ENCODE measurements at places on chromosomes 1 and 21.

DNA sequence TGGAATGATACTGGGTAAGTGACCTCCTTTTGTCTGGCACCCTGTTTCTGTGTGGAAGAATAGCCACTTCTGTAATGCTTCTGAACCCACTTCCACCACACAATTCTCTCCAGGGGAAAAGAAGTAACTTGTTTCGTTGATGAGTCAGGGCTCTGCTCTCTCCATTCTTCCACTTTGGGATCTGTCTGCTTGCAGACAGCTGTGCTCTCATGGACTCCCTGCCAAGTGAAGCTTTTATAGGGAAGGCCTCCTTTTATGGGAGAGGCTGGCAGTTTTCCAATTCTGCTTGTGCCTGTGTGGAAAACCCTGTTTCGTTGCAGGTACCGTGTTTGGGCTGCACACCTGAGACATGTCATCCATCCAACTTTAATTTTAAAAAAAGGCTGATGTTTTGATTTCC, 130.7 kb downstream of the GIPC2 start:
- DNase-seq = peak; percentile 58

DNA sequence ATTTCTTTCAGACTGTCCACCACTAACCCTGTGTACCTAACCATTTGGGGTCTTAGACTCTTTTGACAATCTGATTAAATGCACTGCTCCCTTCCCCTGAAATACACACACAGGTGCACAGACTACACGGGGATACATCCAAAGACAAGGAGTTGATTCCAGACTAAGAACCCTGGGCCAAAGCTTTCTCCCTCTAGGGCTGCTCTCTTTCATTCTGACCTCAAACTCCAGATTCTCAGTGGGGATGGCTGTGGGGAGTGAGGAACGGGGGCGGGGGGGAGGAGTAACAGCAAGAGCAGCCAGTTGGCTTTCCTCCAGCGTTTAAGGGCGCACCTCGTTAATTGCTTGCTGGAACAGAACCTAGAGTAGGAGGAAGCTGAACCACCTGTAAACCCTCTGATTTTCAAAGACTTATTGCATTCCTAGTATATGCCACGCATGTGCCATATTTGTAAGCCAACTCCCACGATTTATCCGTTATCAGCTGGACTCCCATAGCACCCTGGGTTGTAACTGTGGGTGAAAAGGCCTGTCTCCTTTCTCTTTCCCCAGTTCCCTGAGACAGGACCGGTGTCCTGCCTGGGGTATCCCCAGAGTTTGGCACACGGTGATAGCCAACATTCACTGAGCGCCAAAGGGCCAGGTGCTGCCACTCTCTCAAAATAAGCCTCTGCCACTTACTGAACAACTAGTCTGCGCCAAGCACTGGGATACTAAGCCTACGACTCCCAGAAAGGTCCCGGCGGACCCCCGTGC, 920 bp downstream of the MTHFR start:
- DNase-seq = peak; percentile 18

DNA sequence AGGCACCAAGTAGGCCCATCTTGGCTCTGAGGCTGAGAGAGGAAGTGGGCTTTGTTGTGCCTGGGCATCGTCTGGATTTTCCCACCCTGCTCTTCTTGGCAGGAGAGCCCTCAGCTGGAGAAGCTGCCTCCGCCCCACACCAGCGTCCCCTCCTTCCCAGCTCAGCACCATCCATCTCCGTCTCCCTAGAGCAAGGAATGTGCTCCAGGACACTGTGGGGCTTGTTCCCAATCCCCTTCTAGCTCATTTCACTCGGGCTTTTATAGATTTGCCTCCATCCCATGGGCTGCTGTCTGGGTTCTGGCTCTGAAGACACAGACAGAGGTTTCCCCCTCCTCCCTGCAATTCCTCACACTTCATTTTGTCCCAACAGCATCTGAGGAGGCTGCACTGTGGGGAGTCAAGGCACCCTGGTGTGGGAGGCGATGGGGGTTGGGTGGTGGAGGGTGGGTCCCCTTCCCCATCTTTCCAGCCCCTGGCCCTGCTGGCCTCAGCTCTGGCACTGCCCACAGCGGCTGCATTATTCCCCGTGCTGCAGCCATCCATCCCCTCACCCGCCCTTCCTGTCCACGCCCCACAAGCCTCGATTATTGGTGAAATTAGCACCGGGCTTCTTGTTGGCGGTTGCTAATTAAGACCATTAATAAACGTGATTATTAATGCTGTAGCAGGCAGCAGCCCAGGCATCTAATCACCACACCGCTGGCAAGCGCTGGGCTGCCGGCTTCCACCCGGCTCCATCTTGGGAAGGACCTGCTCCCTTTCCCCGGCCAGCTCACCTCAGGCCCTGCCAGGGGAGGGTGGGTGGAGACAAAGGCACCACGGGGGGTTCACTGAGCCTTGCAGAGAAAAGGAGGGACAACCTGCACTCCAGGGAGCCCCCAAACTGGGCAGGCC, 21.7 kb downstream of the RHBG start:
- DNase-seq = no peak

GRCh38 chr1:147214325-147214724, 10.8 kb downstream of the FMO5 start:
- DNase-seq = no peak

DNA sequence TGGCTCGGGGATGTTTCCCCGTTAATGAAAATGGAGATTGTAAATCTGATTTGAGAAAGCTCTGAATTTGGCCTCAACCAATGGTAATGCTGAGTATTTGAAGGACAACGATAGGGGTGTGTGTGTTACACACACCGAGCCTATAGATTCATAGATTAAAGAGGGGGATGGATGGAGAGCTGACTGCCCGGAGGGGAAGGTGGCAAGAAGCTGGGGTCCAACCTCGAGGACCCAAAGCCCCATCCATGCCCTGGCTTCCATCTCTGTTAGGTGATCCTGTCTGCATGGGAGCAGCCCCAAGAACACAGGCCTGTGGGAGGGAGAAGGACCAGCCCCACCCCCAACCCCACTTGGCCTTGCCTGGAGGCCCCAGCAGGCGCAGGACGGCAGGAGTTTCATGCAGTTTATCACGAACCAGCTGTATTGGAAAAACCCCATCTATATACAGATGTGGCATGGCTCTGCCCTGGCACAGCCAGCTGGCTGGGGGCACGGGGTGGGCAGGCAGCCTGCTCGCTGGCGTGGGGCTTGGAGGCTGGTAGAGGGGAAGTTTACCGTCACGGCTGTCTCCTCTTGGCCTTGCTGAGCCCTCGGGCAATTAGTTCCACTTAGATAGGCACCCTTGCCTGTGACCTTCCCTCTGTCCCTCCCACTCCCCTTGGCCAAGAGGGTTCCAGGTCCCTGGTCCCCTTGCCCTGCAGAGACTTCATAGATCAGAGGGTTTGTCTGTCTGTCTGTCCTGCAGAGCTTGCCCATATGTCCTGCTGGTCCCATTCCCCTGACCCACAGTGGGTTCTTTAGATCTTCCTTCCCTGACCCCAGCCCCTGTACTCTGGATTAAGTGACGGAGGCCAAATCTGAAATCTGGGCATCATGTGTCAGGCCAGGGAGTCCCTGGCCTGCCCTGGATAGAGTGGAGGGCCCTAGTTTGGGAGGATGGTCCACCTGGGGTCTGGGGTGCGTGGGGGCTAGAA, 3.0 kb downstream of the HSPB7 start:
- DNase-seq = no peak

DNA sequence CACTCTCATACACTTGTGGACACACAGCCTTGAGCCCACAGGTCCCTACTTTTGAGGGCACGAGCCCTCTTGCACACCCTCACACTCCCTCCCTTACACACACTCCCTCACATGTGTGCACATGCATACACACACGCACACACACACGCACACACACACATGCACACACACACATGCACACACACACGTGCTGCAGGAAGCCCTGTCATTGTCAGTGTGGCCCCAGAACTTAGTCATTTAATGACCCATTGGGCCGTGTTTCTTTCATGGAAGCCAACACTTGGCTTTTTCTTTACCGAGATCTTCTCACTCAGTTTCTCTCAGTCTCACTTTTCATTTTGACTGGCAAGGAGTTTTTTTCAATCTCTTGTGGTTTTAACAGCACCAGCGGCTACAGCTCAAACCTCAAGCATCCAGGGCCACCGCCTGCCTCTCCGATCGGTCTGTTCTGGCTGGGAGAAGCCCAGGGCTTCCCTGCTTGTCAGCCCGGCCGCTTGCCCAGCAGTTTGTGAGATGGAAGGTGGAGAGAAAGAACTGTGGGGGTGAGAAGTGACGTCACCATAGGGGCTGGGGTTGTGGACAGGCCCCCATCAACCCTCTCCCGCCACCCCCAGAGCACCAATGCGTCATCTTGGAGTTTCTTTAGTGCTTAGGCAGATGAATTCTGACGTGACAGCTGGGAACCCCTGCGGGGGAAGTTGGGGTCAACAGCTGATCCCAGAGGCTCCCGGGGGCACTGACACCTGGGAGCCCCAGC, 15.8 kb upstream of the TNFRSF8 start:
- no peak for DNase-seq

GRCh38 chr1:40081871-40082270, 15.2 kb downstream of the PPT1 start:
- DNase-seq = no peak

GRCh38 chr1:218217040-218217439, 68.1 kb upstream of the RRP15 start:
- no peak for DNase-seq

DNA sequence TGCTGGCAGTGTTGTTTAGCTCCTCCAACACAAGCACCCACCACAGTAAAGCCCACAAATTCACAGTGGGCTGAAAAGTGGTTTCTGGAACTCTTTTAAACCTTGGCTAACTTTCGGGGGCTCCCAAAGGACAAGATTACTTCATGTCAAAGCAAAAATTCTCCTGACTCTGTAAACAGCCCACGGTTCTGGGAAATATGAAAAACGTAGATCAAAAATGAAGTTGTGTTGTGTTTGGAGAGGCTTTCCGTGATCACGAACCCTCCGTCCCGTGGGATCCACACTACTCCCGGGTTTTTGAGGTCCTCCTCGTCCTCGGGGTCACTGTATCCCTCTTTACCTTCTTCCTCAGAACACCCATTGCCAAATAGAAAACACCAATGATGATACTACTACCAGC, 159.0 kb upstream of the RUNX1 start:
- DNase-seq = no peak
